ENCODE measurements at places on chromosomes 13 and 19.
A peak's percentile ranks its signal among the peaks of the same experiment; 100 is the strongest.

GRCh38 chr19:56838024-56838908, 2.3 kb downstream of the PEG3 start:
- DNase-seq: peak; percentile 93

- no peak for DNase-seq
Observed at GRCh38 chr19:38394488-38394887, 6.0 kb downstream of the SPRED3 start.

DNA sequence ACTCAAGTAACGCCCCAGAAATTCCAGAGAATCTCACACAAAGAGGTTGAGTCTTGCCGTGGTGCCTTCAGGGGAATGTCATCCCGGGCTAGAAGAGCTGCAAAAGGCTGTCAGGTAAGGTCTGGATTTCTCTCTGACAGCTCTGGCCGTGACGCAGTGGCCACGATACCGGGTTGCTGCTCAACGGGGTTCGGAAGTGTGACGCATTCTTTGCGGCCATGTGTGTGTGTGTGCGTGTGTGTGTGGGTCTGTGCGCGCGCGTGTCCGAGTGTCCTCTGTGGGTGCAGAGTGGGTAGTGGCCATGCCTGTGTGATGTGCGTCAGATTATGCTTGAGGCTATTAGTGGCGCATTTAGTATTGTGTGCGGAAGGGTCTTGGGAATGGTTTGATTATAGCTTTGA, 306 bp downstream of the ZNF540 start:
- peak; percentile 93 for DNase-seq

- no peak for DNase-seq
Observed at GRCh38 chr13:40145139-40145538, 489.7 kb downstream of the COG6 start.

DNA sequence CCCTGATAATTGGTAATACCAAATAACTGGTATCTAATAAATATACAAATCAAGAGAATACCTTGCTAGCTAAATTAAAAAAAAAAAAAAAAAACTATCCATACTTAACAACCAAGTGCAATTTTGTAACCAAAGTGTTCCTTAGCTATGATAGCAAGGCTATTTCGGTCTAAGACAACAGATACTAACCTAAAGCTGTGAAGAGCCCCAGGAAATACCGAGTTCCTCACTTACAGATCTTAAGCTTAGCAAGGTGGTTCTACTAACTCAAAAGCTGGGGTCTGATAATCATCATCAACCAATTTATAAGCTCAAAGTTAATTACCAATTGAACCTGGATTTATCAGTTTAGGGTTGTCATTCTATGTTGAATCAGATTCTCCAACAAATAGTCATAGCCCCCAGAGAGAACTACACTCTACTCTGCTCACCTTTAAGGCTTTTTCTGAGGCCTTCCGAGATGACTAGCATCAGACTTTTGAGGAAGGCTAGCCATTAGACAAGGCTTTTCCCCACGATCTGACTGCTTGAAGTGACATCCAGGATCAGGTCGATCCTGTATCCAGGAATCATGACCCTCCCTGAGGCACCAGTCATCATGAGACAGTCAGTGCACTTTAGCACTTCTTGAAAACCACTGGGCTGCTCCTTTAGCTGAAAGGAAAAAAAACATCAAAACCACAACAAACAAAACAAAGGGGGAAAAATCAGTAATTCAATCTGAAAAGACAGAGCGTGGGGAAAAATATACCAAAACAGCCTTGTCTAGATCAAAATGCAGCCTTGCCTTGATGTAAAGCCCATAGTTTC, 31.9 kb downstream of the INTS6 start:
- DNase-seq: no peak

Data from posterior vena cava (tissue), 2 donors.